SK-N-SH (cell line): ENCODE measurements at places on chromosomes 3 and 15. TPM values are rescaled to one million over a fixed set of nuclear protein-coding genes. Genes with fewer than 3 reads are reported as not detected.
A peak's percentile ranks its signal among the peaks of the same experiment; 100 is the strongest.

The GOLGA6A gene
- not detected in 2 replicates for polyA plus RNA-seq

The AGBL1 gene
- not detected in 2 replicates for polyA plus RNA-seq

DNA sequence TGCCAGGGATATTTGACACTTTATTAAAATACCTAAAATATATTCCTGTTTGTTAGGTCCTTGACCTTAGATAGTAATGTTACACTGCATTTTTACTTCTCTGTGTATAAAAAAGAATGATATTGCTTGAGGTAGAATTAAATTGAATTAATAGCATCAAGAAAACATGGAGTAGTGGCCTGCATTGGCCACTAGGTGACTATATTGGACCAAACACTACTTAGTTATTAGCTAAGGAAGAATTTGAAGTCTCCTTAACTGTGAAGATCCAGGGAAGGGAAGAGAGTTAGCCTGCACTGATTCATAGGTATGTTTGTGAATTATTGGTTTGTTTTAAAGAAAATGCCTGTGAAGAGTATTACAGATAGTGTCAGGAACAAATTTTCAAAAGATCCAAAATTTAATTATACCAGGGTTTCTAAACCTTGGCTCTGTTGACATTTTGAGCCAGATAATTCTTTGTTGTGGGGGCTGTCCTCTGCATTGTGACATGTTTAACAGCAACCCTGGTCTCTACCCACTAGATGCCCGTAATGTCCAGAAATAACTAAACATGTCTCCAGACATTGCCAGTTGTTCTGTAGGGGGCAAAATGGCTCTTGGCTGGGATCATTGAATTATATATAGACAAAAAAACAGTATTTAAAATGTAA, 103.6 kb upstream of the THSD4 start:
- H3K27ac ChIP-seq = no peak overlapping the region
- peaks cover 21% of the 10 kb centered on the region for H3K36me3 ChIP-seq
- H3K4me3 ChIP-seq = no peak overlapping the region
- no peaks in the 10 kb centered on the region for H3K27me3 ChIP-seq
- peak; percentile 6 for DNase-seq
- no peaks in the 10 kb centered on the region for H3K4me1 ChIP-seq

DNA sequence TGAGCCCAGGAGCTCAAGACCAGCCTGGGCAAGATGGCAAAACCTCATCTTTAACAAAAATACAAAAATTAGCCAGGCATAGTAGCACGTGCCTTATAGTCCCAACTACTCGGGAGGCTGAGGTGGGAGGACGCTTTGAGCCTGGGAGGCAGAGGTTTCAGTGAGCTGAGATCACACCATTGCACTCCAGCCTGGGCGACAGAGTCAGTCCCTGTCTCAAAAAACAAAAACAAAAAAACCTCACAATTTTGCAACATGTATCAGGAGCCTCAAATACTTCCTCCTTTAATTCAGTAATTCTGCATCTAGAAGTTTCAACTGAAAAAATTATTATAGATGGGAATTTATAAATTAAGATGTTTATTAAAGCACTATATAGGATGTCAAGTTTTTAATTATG, 1.1 kb downstream of the MRPL47 start:
- DNase-seq = no peak
- no peak overlapping the region for H3K27ac ChIP-seq
- no peaks in the 10 kb centered on the region for H3K27me3 ChIP-seq

- DNase-seq = peak; percentile 88
- H3K36me3 ChIP-seq = peaks cover 10% of the 10 kb centered on the region; the same call in 1 of the 2 replicates
- peak overlapping the region; percentile 97 for H3K4me3 ChIP-seq
These were observed 585 bp downstream of the CSK start for GRCh38 chr15:74782259-74783071.

DNA sequence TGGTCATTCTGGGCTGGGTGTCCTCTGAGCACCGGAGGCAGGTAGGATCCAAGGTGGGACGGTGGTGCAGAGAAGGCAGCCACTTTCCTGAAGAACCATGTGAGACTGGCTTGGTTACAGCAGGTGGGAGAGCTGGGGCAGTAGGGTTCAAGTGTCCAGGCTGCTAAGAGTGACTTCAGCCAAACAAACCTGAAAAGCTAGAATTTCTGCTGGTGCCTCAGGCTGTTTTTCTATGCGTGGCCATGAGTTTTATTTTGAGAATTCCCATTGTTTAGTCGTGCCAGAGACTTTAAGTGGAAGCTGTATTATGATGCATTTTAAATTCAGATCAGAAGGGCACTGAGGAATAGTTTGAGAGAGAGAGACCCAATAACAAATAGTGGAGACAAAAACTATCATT, 20.1 kb downstream of the USP13 start:
- H3K4me1 ChIP-seq = no peaks in the 10 kb centered on the region; the same call in 1 of the 2 replicates
- H3K27me3 ChIP-seq = no peaks in the 10 kb centered on the region
- H3K27ac ChIP-seq = no peak overlapping the region
- H3K4me3 ChIP-seq = no peak overlapping the region
- DNase-seq = no peak

DNA sequence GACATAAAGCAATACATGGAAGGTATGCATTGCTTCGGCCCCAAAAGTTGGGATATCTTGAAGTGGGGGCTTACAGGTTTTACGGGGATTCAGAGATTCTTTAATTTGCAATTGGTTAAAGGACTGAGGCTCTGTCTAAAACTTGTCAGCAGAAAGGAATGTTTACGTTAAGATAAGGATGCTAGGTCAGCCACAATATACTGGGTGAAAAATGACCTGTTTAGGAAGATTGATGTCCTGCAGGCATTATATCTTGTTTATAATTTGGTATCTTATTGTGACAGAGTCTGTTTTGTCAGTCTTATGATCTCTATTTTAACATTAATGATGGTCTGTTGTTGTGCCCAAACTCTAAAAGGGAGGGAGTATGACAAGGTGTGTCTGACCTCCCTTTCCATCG, 15.3 kb upstream of the CCNDBP1 start:
- no peak overlapping the region for H3K4me3 ChIP-seq
- H3K27me3 ChIP-seq = no peaks in the 10 kb centered on the region
- H3K4me1 ChIP-seq = peaks cover 4% of the 10 kb centered on the region; the same call in 1 of the 2 replicates
- DNase-seq = no peak
- peaks cover 46% of the 10 kb centered on the region for H3K36me3 ChIP-seq
- no peak overlapping the region for H3K27ac ChIP-seq

- no peaks in the 10 kb centered on the region for H3K4me1 ChIP-seq
- H3K36me3 ChIP-seq = no peaks in the 10 kb centered on the region
- H3K4me3 ChIP-seq = no peak overlapping the region
- DNase-seq = no peak
These were observed 189.8 kb downstream of the SLCO3A1 start for GRCh38 chr15:92043283-92043682.

The CCRL2 gene
- polyA plus RNA-seq = not detected in 2 replicates

DNA sequence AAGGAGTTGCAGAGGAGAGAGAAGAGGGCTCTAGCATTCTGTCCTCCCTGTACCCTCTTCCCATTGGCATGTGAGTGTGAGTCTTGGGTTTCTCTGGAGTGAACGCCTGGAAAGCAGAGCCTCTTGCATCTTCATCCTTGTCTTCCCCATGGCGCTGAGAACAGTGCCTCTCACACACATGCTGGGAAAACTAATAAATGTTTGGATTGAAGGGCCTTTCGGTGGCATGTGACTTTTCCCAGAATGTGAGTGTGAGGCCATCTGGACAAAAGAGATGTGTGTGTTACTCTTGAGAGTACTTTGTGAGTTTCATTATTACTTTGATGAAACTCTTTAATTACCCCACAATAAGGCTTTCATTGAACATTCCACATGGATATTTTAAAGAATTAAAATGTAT, 122.3 kb downstream of the MITF start:
- H3K27me3 ChIP-seq = no peaks in the 10 kb centered on the region
- no peak for DNase-seq
- H3K4me3 ChIP-seq = no peak overlapping the region

DNA sequence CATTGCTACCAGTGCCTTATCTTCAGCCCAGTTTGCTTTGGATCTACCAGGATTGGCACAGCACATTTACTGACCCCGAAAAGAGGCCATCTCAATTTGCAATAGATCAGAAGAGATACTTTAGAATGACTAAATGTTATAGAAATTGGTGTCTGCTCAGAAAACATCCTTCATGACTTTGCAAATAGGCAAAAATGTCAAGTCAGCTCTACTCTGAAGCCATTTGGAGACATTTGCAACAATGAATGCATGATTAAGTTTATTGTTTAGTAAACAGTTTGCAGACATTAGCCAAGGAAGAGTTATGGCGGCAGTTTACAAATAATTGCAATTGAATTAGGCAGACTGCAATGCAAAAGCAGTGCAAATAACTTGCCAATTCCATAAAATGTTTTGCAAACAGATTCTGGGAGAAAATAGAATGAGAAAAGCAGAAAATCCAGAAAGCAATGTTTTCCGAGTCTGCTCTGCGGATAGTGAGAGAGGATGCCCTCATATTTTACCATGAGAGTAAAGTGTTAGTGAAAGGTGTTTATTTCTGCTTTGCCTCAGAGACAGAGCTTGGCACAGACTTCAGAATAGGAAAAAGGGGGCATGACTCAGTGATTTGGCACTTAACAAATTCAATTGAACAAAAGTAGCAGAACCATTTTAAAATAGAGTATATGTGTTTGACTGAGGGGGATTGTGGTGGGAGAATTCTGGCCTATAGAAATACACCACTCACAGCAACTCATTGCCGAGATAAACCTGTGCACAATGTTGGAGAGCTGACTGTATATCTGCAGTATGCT, 334.9 kb upstream of the NR2F2 start:
- H3K27ac ChIP-seq = no peak overlapping the region
- H3K27me3 ChIP-seq = no peaks in the 10 kb centered on the region
- no peaks in the 10 kb centered on the region for H3K36me3 ChIP-seq
- H3K4me3 ChIP-seq = no peak overlapping the region

- no peak overlapping the region for H3K27ac ChIP-seq
- no peaks in the 10 kb centered on the region for H3K4me1 ChIP-seq
- H3K4me3 ChIP-seq = no peak overlapping the region
- no peaks in the 10 kb centered on the region for H3K36me3 ChIP-seq
- no peak for DNase-seq
These were observed 25.1 kb upstream of the CTNNB1 start for GRCh38 chr3:41173926-41174885.

The TGM4 gene
- 0.12 and 0.13 TPM in 2 replicates for polyA plus RNA-seq

The SERPINI2 gene
- polyA plus RNA-seq = not detected in 2 replicates

DNA sequence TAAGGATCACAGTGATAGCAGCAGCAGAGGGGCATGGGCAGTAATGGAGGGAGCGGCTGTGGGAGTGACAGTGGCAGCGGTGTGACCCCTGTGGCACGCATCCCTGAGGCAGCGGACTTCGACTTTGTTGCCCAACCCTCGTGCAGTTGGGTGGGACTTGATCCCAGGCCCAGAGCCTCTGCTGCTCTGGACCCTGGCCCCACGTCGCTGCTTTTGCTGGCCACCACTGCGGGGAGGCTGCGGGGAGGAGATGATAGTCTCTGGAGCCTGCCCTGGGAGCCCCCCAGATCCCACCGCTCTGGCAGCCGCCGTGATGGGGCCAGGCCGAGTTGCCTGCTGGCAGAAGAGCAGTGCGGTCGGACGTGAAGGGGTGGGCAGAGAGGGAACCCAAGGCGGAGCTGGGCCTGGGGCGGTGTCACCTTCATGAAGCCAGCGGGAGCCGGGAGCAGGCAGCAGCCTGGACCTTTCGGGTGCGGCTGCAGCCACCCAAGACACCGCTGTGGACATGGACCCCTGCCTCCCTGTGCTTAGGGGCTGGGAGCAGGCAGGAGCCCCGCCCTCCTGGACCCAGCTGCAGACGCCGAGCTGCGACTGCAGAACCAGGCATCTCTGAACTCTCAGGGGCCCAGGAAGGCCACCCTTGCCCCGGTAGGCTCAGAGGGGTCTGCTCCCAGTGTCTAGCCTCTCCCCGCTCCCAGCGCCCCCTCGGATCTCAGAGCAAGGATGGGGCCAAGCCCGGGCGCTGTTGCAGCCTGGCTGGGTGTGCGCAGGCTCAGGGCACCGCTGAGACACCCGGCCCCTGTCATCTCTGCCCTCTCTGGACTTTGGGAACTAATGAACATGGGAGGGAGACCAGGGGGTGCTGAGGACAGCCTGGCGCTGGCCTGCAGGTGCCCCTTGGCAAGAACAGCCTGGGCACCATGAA, 38.3 kb downstream of the COMMD2 start:
- no peaks in the 10 kb centered on the region for H3K4me1 ChIP-seq
- H3K4me3 ChIP-seq = no peak overlapping the region
- no peak for DNase-seq
- H3K27ac ChIP-seq = no peak overlapping the region
- H3K36me3 ChIP-seq = no peaks in the 10 kb centered on the region
- H3K27me3 ChIP-seq = no peaks in the 10 kb centered on the region

GRCh38 chr3:171936191-171936841, 93.2 kb downstream of the TMEM212 start:
- H3K4me3 ChIP-seq = no peak overlapping the region
- no peak for DNase-seq
- no peaks in the 10 kb centered on the region for H3K4me1 ChIP-seq
- no peaks in the 10 kb centered on the region for H3K36me3 ChIP-seq

DNA sequence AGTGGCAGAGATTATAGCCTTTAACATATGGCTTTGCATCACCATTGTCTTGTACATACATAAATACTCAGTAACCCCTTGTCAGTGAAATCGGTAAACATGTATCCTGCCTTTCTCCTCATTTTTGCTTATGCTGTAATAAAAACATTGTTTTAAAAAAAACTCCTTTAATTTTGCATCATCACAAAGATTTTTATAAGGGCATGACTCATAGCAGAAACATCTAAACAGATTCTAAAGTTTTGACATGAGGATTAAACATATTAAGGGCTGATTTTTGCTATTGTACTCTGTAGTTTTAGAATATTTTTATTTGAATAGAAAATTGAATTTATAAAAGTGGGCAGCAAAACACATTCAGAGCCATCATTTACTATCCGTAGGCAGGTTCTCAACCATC, 275.9 kb downstream of the ZIC4 start:
- no peaks in the 10 kb centered on the region for H3K36me3 ChIP-seq
- DNase-seq = no peak
- H3K27me3 ChIP-seq = no peaks in the 10 kb centered on the region
- no peaks in the 10 kb centered on the region for H3K4me1 ChIP-seq

DNA sequence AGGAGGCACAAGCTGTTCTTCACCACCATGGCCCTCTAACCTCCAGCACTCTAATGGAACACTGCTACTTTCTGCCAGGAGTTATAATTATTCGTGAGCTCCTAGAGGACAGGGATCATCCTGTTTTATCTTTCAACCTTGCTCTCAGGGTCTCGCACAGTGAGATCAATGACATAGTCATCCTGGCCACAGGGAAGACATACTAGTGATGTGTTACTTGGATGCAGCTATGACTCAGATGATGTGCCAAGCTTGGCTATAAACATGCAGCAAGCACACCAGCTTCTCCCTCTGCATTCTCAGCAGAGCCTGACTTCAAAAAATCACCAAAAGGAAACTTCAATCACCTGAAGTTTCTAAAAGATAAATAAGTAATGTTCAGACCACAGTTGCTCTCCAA, 203.8 kb upstream of the HES1 start:
- H3K36me3 ChIP-seq = no peaks in the 10 kb centered on the region
- DNase-seq = no peak
- H3K4me3 ChIP-seq = no peak overlapping the region

- DNase-seq = no peak
- no peaks in the 10 kb centered on the region for H3K27me3 ChIP-seq
- no peaks in the 10 kb centered on the region for H3K4me1 ChIP-seq
- H3K36me3 ChIP-seq = no peaks in the 10 kb centered on the region
These were observed 28.9 kb upstream of the CD200R1L start for GRCh38 chr3:112875561-112875960.
